ENCODE measurements at places on chromosomes 2 and 18.

DNA sequence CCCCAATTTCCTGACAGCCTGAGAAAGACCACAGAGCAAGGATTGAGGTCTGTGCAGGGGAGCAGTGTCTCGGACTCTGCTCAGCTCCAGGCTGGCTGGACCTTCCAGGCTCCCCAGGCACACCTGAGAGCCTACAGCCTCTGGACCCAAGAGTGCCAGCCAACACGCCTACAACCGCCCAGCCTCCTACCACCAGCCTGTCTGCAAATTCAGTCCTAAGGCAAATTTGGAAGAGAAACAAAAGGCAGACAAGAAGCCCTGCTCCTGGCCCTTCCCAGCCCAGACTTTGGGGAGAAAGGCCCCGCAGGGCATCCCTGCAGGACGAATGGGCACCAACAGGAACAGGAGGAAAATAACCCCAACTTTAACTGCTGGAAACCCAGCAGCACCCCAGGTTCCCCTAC lies 1.9 kb downstream of the HS6ST1 start:
- DNase-seq, result no peak

DNA sequence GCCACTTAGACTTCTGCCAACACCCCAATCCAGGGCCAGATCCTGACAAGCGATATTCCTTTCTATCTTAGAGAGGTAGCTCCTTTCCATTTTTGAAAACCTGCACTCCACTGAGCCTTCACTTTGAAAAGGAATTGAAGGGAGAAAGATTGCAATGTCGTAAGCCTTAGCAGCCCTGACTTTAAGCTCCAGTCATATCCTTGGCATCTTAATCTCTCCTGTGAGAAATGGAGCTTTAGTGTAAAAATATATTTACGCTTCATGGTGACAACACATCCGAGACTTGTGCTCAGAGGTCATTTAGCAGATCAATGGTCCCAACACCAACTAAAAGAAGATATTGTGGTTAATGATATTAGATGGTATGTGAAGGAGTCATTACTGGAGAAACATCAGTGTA lies 235.8 kb upstream of the MEX3C start:
- DNase-seq, result no peak

DNA sequence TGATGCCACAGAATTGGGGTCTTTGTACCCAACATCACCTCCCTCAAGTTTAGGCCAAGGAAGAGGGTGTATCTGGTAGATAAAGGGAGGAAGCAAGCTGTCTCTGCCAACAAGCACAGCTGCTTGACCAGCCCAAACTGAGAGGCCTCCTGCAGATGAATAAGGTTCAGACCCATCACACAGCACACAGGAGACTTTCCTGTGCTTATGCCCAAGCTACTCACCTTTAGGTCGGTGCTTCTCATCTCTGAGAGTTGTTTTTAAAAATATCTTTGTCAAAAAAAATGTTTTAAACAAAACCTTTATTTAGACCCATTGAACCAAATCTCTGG lies 24.7 kb upstream of the SP3 start:
- DNase-seq, result no peak

- DNase-seq, result no peak
Measured at GRCh38 chr2:200356857-200357384, 50.4 kb downstream of the SPATS2L start.

- DNase-seq, result no peak
Measured at GRCh38 chr2:242056785-242057184, 187.3 kb downstream of the RTP5 start.

GRCh38 chr2:24110660-24111303 lies 12.4 kb downstream of the PFN4 start:
- DNase-seq, result no peak

DNA sequence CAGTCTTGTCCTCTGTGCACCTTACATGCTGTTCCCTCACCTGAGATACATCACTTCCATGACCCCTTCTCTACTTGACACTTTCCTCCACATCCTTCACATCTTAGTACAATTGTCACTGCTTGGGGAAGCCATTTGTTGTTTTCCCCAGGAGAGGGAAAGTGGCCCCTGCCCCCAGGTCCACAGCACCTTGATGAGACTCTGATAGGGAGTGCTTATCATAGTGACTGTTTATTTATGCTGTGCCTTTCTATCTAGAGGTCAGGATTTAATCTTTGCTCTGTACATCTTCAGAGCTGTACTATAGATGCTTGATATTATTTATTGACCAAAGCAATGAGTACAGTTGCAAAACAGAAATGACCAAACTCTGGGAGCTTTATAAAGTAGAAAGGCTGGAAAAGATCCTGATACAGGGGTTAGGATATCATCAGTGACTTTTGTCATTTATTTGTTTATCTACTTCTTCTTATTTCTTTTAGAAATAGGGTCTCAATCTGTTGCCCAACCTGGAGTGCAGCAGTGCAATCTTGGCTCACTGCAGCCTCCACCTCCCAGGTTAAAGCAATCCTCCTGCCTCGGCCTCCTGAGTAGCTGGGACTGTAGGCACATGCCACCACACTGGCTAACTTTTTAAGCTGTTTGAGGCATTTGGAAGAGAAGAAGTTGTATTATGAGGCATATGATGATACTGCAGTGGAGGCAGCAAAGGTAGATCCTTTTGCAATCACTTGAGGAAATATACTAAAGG lies 94.2 kb downstream of the MEIS1 start:
- no peak for DNase-seq
